Activated CD8-positive, alpha-beta memory T cell treated with anti-CD3 and anti-CD28 coated beads for 36 hours (primary cell): ENCODE measurements at places on chromosomes 1 and 21. TPM values are rescaled to one million over a fixed set of nuclear protein-coding genes. Genes with fewer than 3 reads are reported as not detected.

NCAM2 gene
- not detected for total RNA-seq

S100A16 gene
- not detected for total RNA-seq

EBNA1BP2 gene
- total RNA-seq: 165 TPM

KCNQ4 gene
- 0.17 TPM for total RNA-seq

PADI2 gene
- total RNA-seq: not detected

PTPRU gene
- 0.42 TPM for total RNA-seq

LEMD1 gene
- total RNA-seq: 0.57 TPM

PCP4L1 gene
- total RNA-seq: 0.13 TPM

AMY1C gene
- not detected for total RNA-seq

CD1C gene
- total RNA-seq: 1.3 TPM

MNDA gene
- total RNA-seq: not detected

GNAT2 gene
- 1.4 TPM for total RNA-seq

NMNAT2 gene
- total RNA-seq: not detected

KIF21B gene
- 47.2 TPM for total RNA-seq

ITLN2 gene
- total RNA-seq: not detected

CD46 gene
- 93.3 TPM for total RNA-seq

WNT9A gene
- total RNA-seq: not detected

COL9A2 gene
- 4.6 TPM for total RNA-seq

COL8A2 gene
- 0.38 TPM for total RNA-seq

ENO1 gene
- 3,945 TPM for total RNA-seq

SUMO3 gene
- 83.1 TPM for total RNA-seq

ZNF670 gene
- total RNA-seq: 4.1 TPM

MAGI3 gene
- total RNA-seq: 3.5 TPM

NTMT2 gene
- not detected for total RNA-seq

FAM167B gene
- 0.40 TPM for total RNA-seq

RIPK4 gene
- 0.21 TPM for total RNA-seq

ENTREP3 gene
- 47.2 TPM for total RNA-seq

IFT25 gene
- 54.8 TPM for total RNA-seq

RHOU gene
- 0.19 TPM for total RNA-seq

SIK1 gene
- total RNA-seq: 5.5 TPM

HRNR gene
- total RNA-seq: not detected

TAS1R1 gene
- total RNA-seq: not detected

SLC45A3 gene
- total RNA-seq: 0.57 TPM

CYP4Z1 gene
- not detected for total RNA-seq

LAMC1 gene
- total RNA-seq: 0.15 TPM

FAM110D gene
- total RNA-seq: not detected

FCRL2 gene
- not detected for total RNA-seq

CFAP57 gene
- total RNA-seq: 0.25 TPM

KRTAP13-2 gene
- not detected for total RNA-seq

GRIK1 gene
- total RNA-seq: not detected

CYB5RL gene
- 13.5 TPM for total RNA-seq

ACOT7 gene
- 104 TPM for total RNA-seq

ARMH1 gene
- 52.0 TPM for total RNA-seq

LORICRIN gene
- total RNA-seq: not detected

UMODL1 gene
- not detected for total RNA-seq

DNM3 gene
- 0.78 TPM for total RNA-seq

GPA33 gene
- total RNA-seq: not detected

MAP3K7CL gene
- 4.3 TPM for total RNA-seq

HNRNPCL2 gene
- not detected for total RNA-seq

RGS4 gene
- total RNA-seq: not detected

CLDN14 gene
- total RNA-seq: not detected
